ENCODE measurements at places on chromosomes 6 and 20. TPM values are rescaled to one million over a fixed set of nuclear protein-coding genes. Genes with fewer than 3 reads are reported as not detected.

DNA sequence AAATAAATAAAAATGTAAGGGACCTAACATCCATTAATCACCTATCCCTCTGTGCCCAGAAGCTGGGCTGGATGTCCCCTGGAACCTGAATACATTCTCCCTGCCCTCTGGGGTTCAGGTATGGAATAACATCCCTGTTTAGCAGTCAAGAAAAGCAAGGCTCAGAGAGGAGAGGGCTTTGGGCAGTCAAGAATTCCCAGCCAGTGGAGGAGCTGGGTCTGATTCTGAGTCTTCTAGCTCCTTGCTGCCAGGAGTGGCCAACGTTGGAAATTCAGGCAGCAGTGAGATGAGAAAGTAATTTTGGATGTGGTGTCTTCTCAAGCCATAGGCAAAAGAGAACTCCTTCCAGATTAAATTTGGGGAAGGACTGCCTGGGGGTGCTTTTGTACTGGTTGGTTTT lies 42.6 kb upstream of the ZNFX1 start:
- no peak for DNase-seq

SIRPA gene
- 185 TPM for total RNA-seq

DNA sequence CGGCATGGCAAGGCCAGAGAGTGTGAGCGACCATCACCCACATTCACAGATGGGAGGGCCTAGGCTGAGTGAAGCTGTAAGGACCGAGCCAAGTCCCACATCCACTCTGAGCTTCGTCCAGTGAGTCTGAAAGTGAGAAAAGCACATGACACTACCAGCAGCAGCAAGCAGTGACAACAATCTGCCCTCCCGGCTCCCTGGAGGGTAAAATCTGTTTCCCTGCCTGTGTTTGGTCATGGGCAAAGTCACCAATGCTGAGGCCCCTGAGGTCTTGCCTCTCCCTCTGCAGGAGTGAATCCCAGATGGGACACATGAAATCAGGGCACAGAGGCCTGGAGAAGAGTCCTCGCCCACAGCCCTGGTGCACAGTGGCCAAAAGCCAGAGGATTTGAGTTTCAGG lies 6.4 kb upstream of the CST7 start:
- DNase-seq: no peak

DNA sequence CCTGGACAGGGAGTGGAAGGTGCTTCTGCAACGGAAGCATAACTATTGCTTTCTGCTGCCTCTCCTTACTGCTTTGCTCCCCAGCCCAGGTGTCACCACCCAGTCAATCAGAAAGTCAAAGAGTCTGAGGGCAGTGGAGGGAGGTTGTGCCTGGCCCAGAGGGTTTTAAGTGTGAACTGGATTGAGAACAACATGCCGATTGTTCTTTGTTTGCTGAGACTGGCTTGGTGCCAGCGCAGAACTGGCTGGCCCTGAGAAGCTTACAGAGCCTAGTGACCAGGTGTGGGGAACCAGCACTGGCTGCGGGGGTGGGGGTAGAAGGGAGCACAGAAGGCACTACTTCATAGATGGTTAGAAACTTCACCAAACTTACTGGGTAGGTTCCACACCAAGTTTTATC lies 31.1 kb upstream of the ENPP4 start:
- peak; percentile 72 for DNase-seq

- no peak for DNase-seq
These were observed 10.4 kb upstream of the ZNFX1 start for GRCh38 chr20:49288250-49288751.

DNA sequence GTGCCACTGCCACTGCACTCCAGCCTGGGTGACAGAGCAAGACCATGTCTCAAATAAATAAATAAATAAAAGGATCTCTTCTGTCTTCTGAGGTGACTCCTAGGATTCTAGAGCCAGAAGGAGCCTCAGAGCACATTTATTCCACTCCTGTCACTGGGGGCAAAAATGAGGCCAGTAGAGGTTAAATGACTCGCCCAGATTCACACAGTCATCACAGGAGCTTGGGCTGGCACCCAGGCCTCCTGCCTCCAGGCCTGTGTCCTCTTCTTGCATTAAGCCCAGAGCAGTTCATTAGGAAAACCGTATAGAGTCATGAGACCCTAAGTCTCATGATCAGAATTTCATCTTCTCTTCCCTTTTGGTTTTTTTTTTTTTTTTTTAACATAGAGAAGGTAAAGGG lies 243.3 kb downstream of the NRN1 start:
- DNase-seq: no peak

- no peak for DNase-seq
These were observed 248.1 kb upstream of the OPRM1 start for GRCh38 chr6:153790876-153791473.
